ENCODE measurements at places on chromosomes 3 and 15.

- no peak for DNase-seq
These were observed 3.4 kb downstream of the KIF23 start for GRCh38 chr15:69417581-69417980.

DNA sequence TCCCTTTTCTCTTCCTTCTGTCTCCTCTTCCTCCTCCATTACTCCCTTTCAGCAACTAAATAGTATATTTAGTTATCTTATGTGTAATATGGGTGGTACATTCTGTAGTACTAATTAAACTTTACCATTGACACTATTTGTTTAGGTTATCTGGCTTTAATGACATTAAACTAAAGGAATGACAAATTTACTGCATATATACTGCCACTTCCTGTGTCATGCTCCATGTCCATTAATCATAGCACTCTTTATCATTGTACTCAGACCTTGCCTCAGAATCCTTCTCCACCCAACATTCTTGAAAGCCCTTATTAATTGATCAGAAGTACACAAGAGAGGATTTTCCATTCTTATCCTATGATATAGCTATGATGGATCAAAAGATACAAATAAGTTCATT is 244.2 kb downstream of the NAALADL2 start:
- DNase-seq, result no peak

- no peak for DNase-seq
These were observed 284.1 kb upstream of the LRRFIP2 start for GRCh38 chr3:37458162-37459120.

DNA sequence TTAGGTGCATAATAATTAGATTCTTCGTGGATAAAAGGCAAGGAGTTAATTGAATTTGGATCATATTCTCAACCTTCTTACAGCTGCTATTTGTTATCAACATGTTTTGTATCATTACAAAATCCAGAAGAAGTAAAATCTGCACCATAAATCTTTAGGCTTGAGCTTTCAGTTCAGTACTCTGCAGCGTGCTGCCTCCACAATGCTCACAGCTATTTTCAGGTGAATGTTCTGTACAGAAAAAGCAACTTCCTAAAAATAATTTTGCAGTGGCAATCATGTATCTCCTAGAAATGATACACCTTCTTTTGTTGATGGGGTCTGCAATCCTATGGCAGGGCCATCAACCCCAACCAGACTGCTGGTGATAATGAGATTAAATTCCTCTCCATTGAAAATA is 220.9 kb upstream of the CTNNB1 start:
- no peak for DNase-seq

GRCh38 chr15:28986108-28986507 is 100.3 kb downstream of the APBA2 start:
- no peak for DNase-seq

GRCh38 chr3:104561324-104561723 is 805.4 kb upstream of the ALCAM start:
- no peak for DNase-seq

- DNase-seq, result no peak
These were observed 26.3 kb upstream of the TRIM59 start for GRCh38 chr3:160475884-160476283.

DNA sequence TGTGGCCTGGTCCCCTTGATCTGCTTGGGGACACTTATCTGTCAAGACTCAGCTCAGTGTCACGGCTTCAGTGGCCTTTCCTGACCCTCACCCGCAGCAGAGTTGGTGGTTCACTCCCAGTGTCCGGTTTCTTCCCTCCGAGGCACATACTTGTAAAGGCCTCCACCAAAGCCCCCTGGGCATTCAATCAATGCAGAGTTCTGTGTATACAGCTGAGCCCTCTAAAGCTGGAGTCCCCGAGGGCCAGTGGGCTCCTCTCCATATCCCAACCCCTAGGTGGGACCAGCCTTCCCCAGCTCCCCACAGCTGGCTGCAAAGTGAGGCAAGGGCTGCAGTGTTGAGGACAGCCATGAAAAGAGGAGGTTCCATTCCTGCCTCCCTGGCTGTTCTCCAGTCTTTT is 70.9 kb upstream of the RGMA start:
- DNase-seq, result no peak

- DNase-seq, result no peak
These were observed 134.8 kb downstream of the UACA start for GRCh38 chr15:70628549-70628896.

DNA sequence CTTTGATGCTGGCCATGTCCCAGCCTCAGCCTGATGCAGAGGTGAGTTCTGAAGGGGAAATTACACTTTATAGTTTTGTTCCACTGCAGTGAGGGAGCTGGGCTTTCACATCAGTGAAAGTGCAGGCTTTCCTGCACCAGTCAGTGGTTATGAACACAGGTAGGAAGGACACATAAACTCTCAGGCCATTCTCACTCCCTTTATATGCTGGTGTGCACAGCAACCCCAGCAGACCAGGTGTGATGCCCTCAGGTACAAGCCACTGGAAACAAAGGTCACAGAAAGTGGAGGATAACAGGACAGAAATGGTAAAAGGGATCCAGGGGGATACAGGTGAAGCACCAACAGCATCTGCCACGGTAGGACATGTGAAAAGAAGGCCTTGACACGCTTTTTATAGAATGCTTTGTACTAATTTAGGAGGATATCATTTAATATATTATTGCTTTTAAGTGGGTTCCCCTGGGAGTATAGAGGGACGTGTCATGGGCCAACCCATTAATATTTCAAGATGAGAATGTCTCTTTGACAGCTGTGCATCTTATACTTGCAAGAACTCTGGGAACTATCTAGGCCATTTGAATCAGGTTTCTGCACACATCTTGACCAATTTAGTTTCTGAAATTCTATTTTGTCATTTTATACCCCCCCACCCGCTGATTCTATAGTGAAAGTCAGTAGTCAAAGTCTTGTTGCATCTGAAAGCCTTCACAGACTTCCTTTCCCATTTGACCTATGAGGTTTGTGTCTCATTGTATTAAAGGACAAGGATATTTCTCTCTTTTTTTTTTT is 25.0 kb upstream of the BLM start:
- DNase-seq, result no peak

GRCh38 chr3:129855832-129856419 is 37.6 kb downstream of the TMCC1 start:
- DNase-seq, result no peak

- no peak for DNase-seq
These were observed 53.9 kb downstream of the RLBP1 start for GRCh38 chr15:89167267-89168176.

GRCh38 chr15:55319537-55320237 is 665 bp downstream of the PIGB start:
- no peak for DNase-seq

DNA sequence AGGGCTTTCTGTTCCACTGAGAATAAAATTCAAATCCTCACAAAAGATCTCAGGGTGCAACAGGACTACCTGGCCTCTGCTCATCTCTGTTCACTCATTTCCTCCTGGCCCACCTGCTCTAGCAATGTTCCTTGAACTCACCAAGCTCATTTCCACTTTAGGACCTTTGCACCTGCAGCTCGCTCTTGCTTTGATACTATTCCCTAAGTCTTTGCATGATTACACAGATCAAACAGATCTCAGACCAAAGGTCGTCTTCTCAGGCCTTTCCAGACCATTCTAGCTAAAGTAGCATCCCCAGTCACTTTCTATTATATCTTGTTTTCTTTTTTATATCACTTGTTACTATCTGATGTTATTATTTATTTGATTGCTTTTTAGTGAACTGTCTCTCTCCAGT is 54.7 kb downstream of the B3GNT5 start:
- DNase-seq, result peak; percentile 74

DNA sequence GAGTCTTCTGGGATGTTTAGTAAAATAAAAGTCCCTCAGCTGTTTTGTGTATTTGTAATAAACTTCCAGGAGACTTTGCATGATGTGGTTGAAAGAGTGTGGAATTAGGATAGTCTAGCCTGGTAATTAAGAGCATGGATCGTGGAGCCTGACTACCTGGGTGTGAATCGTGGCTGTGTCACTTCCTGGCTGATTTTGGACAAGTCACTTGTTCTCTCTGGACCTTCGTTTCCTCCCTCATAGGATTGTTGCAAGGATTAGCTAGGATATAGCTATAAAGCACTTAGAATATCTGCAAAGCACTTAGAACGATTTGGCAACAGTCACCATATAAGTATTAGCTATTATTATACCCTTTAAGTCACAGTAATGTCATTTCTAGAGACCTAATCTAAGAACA is 40.2 kb downstream of the SLMAP start:
- no peak for DNase-seq

- no peak for DNase-seq
These were observed 515.4 kb downstream of the DIPK2A start for GRCh38 chr3:144487011-144487410.

GRCh38 chr3:136938334-136938733 is 19.4 kb upstream of the IL20RB start:
- DNase-seq, result no peak

DNA sequence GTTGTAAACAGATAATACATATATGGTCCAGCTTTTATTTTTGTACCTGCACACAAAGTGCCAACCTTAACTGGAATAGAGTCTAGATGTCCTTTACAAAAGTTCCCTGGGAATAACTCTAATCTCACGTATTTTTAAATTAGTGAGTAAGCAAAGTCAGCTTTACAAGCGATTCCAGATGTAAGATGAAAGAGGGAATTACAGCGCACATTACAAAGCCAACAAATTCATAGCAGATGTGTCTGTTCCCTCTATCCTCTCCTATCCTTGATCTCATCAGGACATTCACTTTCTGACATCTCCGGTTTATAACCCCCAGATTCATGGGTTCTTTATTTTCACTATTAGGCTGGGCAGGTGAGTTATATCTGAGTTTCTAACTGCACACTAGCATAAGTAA is 406.8 kb upstream of the ZNF385D start:
- no peak for DNase-seq

GRCh38 chr15:76260246-76260938 is 50.9 kb downstream of the ETFA start:
- no peak for DNase-seq

- DNase-seq, result no peak
These were observed 21.8 kb downstream of the ST3GAL6 start for GRCh38 chr3:98784666-98785600.
